ENCODE measurements at places on chromosomes 11 and 22.

DNA sequence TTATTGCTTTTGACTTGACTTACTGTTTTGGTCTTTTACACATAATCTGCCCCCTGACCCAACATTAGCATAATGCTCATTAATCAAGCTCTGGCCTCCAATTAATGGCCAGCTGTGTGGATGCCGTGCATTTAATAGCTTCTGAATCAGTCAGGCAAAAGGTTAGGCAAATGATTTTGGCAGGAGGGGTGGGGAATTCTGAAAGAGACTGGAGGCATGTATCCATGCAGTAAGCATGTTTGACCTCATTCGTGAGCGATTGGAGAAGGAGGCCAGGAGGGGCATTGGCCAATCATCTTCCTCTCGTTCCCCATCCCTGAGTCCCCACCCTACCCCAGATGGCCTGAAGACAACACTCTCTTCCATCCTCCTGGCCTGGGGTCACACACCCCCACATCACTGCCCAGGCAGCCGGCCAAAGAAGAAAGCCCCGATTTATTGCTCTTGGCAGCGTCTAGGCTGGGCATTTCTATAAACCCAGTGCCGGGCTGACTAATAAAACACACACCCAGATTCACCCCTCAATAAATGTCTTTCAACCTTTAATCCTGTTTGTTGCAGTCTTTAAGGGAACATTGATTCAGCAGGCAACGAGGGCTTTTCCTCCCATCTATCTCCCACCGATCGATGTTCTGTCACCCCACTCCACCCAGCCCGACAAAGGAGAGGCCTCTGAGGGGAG is 150.0 kb downstream of the OPCML start:
- no peak for ATAC-seq

- no peak for ATAC-seq
Observed at GRCh38 chr11:123273616-123274015, 78.6 kb upstream of the CLMP start.

- no peak for ATAC-seq
Observed at GRCh38 chr11:127458561-127458960, 458.0 kb upstream of the KIRREL3 start.

DNA sequence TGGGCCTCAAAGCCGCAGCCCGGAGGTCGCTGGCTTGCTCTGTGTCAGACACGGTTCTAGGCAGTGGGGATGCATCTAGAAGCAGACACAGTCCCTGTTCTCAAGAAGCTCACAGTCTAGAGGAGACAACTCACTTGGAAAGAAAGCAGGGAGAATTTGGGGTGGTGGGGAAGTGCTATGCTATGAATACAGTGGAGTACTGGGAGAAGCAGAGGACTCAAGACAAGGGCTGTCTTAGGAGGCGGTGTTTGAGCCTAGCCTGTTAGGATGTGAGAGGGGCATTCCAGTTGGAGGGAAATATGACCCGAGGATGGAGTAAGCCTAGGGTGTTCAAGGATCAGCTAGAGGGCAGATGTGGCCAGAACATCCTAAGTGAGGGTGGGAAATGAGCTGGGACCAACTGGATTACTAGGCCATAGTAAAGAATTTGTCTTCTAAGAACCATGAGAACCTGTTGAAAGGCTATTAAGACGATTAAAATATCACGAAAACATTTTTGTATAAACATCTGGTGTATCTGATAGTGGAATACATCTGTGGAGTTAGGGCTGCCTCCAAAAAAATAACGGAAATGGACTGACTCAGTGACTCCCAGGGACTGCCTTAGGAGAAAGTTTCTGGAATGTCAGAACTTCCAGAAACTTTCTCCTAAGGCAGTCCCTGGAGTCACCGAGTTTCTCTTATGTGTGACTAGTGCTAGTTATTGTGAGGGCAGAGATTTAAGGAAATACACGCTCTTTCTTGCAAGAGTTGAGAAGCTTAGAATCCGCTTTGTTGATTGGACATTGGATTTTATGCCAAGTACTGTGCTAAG is 1.1 kb upstream of the PITPNB start:
- peak; percentile 60 for ATAC-seq

DNA sequence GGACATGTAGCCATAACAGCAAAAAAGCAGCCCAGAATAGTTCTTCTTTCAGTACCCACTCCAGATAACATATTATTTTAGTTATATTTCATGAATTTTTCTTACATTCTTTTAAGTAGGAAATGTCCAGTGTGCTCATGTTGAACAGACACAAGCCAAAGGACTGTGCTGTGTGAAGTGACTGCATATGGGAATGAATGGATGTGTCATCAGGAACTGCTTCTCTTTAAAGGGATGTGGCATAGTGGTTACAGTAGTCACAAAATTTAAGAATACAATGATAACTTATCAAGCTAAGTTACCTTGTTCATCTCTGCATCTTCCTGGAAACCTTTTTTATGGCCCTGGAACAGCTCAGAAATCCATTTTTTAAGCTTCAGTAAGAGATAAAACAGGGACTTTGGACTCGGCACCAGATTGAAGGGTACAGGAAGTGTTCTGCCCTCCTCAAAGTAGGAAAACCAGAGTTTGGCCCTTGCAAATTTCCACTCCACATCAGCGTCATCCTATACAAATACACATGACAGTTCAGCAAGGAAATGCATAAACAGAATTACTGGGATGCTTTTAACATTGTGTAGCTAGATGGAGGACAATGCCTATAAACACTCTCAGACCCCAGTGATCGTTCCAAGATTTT is 112.8 kb downstream of the TRPC6 start:
- no peak for ATAC-seq

Measured in activated T-helper 17 cell treated with anti-CD3 and anti-CD28 coated beads, Interleukin-2, amount 50 U/mL, for 72 hours (primary cell).